Thoracic aorta (tissue), 2 donors: ENCODE measurements at places on chromosomes 7 and 10. TPM values are rescaled to one million over a fixed set of nuclear protein-coding genes. Genes with fewer than 3 reads are reported as not detected.

GRCh38 chr10:33524966-33525365 lies 190.5 kb upstream of the NRP1 start:
- no peak for DNase-seq
- H3K27ac ChIP-seq, result no peak overlapping the region
- H3K27me3 ChIP-seq, result no peaks in the 10 kb centered on the region
- H3K36me3 ChIP-seq, result no peaks in the 10 kb centered on the region
- peaks cover 10% of the 10 kb centered on the region for H3K4me1 ChIP-seq

TRIL gene
- 2.6 TPM for total RNA-seq

ST8SIA6 gene
- total RNA-seq, result 1.5 TPM

DNA sequence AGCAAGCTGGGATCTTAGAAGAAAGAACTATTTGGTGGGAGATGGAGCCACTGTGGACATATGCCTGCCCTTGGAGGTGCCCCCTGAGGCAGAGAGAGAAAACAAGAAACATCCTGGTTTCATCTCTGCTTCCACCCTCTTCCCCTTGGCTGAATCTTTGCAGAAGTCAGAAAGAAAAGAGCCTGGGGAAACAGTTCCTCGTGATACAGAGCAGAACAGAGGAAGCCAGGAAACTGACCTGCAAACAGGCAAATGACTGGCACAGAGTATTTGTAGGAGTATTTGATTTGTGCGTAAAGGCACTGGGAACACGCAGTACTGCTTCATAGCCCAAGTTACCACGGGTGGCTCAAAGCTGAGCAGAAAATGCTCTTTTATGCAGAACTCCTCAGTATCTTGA lies 7.0 kb upstream of the KEL start:
- H3K36me3 ChIP-seq, result no peaks in the 10 kb centered on the region
- H3K27me3 ChIP-seq, result no peaks in the 10 kb centered on the region
- H3K27ac ChIP-seq, result no peak overlapping the region
- DNase-seq, result no peak
- H3K4me3 ChIP-seq, result no peak overlapping the region
- no peaks in the 10 kb centered on the region for H3K4me1 ChIP-seq

FLNC gene
- 273 TPM for total RNA-seq

CYP26A1 gene
- total RNA-seq, result not detected

DNA sequence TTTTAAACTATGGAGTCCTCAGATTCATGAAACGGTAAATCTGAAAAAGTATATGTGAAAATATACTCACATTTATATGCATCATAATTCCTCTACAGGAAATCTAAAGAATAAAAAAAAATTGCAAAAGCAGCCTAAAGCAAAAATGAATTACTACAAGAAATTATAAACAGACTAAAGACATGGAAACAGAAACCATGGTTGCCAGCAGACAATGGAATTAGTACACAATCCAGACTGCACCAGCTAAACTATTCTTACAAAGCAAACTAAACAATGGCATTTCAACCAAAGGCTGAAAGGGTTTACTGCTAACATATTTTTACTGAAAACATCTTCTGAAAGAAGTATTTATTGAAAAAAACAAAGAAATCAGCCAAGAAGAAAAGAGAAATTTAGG lies 51.6 kb downstream of the COL28A1 start:
- H3K36me3 ChIP-seq, result no peaks in the 10 kb centered on the region
- no peaks in the 10 kb centered on the region for H3K4me1 ChIP-seq
- H3K4me3 ChIP-seq, result no peak overlapping the region
- no peak for DNase-seq

TRIP6 gene
- 71.9 TPM for total RNA-seq

DNA sequence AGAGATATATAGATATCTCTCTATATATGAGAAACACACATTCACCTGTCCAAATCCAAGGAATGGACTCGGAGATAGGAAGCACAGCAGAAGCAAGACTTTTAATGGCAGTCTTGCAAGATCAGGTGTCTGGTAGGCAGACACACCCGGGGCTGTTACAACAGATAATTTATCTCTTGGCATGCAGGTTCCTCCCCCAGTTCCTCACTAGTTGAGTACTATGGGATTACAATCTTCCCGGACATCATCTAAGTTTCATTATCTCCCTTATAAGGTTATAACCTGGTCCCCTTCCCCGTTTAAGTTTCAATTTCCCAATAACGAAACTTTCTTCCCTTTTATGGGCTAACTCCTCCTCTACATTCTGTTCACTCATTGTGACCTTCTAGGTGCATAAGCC lies 399.3 kb downstream of the PPP1R3A start:
- no peak overlapping the region for H3K4me3 ChIP-seq
- no peaks in the 10 kb centered on the region for H3K4me1 ChIP-seq
- no peaks in the 10 kb centered on the region for H3K36me3 ChIP-seq
- DNase-seq, result no peak
- H3K27ac ChIP-seq, result no peak overlapping the region

SH3PXD2A gene
- total RNA-seq, result 51.5 TPM

GRCh38 chr10:74150204-74150989 lies at the start of gene AP3M1:
Gene AP3M1, minus strand, starts transcription at chr10:74150828. Its CDS starts 12,449 bp downstream, at chr10:74138379.
- peak within 1 kb of the TSS; percentile 83 for H3K27ac ChIP-seq
- peaks cover 31% of the 10 kb centered on the region for H3K4me1 ChIP-seq
- peak; percentile 55 for DNase-seq
- no peaks in the 10 kb centered on the region for H3K36me3 ChIP-seq
- no peaks in the 10 kb centered on the region for H3K27me3 ChIP-seq
- peak within 1 kb of the TSS; percentile 92 for H3K4me3 ChIP-seq

SFXN4 gene
- total RNA-seq, result 9.5 TPM

DNA sequence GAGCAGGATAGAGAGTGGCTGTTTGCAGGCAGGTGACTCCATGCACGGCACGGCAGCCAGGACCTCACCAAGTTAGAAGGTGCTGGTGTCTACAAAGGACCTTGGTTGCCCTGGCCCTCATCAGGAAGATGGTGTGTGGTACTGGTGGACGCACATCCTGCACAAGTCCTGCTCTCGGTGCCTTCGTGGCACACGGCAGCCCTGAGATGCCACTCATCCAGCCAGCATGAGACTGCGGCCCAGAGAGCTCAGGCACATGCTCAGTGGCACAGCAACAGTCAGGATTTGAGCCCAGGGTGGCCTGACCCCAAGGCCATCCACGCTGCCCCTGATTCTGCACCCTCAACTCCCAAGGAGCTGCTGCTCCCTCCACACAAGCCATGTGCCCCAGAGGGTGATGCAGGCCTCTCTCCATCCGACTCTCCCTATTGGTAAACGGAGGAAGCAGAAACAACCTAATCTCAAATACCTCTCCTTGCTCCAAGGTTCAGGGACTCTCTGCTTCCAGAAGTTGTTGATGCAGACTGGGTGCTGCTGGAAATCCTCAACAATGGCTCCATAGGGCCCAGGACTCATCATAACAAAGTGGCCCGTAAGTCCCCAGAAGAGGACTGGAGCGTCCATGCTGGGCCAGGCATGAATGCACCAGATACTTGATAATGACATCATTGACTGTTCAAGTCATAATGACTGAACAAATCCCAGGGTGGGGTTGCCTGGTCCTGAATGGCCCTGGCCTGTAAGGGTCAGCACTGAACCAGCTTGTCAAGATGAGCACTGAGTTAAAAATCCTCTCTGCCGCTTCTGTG lies 93.6 kb downstream of the ARHGAP22 start:
- H3K4me1 ChIP-seq, result no peaks in the 10 kb centered on the region
- DNase-seq, result no peak
- no peak overlapping the region for H3K4me3 ChIP-seq

PAPOLB gene
- total RNA-seq, result 1.1 TPM

CPA2 gene
- total RNA-seq, result 0.41 TPM

DNA sequence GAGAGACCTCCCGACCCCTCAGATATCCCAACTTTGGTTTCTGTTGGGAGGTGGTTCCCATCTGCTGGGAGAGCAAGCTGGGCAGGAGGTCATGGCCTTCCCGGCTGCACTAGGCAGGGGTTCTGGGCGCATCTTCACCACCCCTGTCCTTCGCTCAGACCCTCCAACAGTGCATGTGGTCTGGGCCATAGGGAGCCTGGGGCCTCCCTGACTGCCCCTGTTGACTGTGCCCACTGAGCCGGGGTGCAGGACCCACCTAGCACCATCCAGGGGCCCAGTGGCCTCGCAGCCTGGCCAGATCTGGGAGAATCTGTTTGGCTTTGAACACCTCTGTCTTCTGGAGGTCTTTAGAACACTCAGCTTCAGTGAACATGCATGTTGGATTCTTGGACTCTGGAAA lies 18.7 kb upstream of the INMT start:
- no peaks in the 10 kb centered on the region for H3K36me3 ChIP-seq
- H3K27me3 ChIP-seq, result no peaks in the 10 kb centered on the region
- H3K27ac ChIP-seq, result no peak overlapping the region
- no peaks in the 10 kb centered on the region for H3K4me1 ChIP-seq

CALCR gene
- not detected for total RNA-seq

UNC5B gene
- total RNA-seq, result 24.2 TPM

DNA sequence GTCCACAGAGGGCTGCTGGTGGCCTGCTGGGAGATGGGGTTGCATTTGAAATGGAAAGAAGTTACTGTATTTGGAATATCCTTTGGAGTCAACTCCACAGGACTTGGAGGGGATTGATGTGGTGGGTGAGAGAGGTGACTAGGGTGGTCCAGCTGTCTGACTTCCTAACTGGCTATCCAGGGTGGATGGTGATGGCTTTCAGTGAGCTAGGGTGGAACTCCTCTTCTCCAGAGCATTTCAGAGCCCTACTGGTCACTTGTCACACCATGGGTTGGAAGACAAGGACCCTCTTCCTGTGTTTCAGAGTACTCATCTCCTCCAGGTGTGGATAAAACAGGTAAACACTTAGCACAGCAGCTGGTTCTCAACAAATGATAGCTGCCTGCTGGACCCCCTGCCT lies 3.3 kb upstream of the ADAMTS14 start:
- no peak overlapping the region for H3K27ac ChIP-seq
- DNase-seq, result no peak
- peaks cover 16% of the 10 kb centered on the region for H3K4me1 ChIP-seq
- H3K36me3 ChIP-seq, result no peaks in the 10 kb centered on the region
